ENCODE measurements at places on chromosomes 3 and 15.

DNA sequence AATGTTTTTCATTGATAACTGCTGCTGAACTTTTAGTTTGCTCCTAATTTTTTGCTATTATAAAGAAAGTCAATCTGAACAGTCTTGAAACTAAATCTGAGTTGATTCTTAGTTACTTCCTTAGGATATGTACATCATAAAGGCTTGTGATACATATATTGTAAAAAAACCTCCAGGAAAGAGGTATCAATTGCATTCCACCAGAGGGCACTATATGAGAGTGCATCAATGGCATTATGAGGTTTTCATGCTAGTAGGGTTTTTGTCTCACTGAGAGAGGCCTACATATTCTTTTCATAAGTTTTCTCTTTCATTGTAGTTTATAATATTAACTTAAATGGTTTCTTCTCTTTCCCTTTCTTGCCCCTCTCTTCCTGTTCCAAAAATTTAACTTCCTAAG lies 46.9 kb downstream of the PIK3R4 start:
- DNase-seq, result no peak

DNA sequence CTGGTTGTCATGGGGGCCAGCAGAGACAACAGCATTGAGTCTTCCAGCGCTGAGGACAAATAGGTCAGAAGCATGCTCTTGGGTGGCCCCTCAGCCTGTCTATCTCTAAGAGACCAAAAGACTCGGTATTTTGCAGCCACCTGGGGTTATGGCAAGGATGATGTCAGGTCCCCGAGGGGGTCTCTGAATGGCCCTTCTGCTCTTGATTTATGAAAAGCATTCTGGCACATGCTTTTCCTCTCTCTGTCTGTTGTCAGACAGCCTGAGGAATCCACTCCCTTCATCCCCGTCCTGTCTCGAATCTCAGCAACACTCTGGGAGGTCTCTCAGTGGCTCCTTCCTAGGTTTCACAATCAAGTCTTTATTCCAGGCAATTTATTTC lies 156.6 kb upstream of the RGMA start:
- DNase-seq, result no peak

GRCh38 chr3:5231074-5231473 lies 43.6 kb downstream of the EDEM1 start:
- no peak for DNase-seq

DNA sequence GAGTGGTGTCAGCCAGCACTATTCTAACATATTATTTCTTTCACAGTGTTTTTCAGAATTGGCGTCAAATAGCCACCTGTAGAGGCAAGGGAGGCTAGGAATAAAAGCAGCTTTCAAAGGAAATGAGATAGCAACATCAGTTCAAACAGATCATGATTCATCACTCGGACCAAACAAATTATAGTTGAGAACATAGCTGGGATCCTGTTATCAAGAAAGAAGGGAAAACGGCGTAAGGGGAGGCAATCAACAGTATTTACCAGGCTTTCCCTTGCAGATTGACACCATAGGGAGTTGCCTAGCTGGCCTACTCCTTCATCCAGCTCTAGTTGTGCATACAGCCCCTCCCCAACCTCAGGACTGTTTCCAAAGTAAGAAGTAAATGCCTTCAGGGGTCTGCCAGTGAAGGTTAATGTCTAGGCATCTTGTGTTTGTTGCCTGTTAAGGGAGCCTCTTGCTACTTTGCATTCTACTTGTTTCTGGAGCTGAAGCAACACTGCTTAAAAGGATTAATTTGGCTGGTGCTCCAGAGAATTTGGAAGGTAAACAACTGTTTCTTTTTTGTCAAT lies 286.5 kb downstream of the NSUN3 start:
- no peak for DNase-seq

- no peak for DNase-seq
Observed at GRCh38 chr3:49081429-49081828, 12.4 kb downstream of the QRICH1 start.

DNA sequence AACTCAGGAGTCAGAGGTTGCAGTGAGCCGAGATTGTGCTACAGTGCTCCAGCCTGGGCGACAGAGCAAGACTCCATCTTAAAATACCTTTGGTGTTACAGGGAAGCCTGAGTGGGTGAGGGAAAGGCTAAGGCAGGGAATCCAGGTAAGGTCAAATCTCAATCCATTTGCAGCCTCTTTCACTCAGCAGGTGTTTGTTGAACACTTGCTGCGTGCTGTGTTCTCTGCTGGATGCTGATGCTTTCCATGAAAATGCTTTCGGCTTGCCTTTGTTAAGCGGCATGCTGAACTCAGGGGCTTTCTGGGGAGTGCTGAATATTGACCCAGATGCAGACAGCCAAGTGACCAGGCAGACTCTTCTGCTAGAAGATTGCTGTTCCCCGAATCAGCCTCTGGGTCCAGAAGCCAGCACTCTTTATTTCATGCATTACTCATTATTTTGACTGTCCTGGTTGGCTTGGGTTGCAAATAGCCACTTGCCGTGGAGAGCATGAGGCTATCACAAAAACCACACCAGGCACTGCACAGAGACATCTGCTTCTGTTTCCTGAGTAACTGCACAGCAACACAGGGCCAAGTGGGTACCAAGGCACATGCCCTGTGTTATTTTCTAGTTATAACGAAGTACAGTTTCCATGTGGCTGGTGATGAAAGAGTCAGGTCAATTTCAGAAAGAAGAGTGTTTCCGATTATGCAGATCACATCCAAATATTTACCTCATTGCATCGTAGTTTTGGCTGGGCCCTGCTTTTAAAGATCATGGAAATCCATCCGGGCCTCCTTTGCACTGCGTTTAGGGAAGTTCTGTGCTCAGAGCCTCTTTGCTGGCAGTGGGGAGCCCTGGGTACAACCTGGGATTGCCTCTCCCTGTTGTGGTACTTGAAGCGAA lies 88.6 kb downstream of the THSD4 start:
- DNase-seq, result no peak

GRCh38 chr3:41223078-41223477 lies 23.8 kb downstream of the CTNNB1 start:
- no peak for DNase-seq

GRCh38 chr15:86061581-86061980 lies 18.1 kb upstream of the AGBL1 start:
- DNase-seq, result no peak

GRCh38 chr3:143332026-143332425 lies 212.5 kb downstream of the CHST2 start:
- no peak for DNase-seq

DNA sequence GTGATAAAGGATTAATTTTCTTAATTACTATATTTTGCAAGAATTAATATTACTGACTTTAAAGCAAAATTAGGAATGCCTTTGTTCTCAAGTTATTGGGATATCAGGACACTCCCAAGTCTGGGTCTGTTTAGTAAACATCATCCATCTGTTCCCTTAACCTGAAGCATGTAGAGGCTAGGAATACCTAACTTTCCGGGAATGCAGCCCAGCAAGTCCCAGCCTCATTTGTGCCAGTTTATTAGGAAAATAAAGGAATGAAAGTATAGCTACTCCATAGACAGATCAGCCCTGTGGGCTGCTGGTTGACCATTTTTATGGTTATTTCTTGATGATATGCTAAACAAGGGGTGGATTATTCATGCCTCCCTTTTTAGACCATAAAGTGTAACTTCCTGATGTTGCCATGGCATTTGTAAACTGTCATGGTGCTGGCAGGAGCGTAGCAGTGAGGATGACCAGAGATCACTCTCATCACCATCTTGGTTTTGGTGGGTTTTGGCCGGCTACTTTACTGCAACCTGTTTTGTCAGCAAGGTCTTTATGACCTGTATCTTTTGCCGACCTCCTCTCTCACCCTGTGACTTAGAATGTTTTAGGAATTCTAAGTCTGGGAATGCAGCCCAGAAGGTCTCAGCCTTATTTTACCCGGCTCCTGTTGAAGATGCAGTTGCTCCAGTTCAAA lies 540.2 kb downstream of the NAALADL2 start:
- no peak for DNase-seq

DNA sequence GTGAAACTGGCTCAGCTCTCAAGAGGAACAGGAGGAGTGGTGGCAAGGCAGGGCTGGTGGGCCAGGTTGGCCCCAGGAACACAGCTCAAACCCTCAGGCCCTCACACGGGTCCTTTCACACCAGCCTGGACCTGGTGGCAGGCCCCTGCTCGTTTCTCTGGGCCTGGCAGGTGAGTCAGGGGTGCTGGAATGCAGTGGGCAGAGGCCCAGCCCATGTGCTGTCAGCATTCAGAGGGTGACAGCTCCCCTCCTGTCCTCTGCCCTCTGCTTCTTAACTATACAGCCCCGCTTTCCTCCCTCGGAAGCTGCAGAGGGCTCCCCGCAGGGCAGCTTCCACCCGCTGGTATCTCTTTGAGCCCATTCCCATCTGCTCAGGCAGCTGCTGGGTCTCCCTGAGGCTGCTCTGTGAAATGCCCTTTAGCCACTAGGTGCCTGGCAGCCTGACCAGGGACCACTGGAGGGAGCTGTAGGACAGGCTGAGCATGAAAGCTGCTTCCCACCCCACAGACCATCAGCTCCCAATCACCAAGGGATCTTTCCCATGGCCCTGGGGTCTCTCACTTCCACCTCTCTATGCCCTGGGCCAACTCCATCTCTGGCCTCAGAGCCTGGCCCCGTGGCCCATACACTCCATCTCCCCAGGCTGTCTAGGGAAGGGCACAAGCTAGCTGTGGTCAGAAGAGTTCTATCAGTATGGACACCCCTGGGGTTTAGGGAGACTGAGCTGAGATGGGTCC lies 24.8 kb downstream of the SHF start:
- DNase-seq, result peak; percentile 70

GRCh38 chr3:49177073-49177472 lies 5.7 kb downstream of the KLHDC8B start:
- no peak for DNase-seq

DNA sequence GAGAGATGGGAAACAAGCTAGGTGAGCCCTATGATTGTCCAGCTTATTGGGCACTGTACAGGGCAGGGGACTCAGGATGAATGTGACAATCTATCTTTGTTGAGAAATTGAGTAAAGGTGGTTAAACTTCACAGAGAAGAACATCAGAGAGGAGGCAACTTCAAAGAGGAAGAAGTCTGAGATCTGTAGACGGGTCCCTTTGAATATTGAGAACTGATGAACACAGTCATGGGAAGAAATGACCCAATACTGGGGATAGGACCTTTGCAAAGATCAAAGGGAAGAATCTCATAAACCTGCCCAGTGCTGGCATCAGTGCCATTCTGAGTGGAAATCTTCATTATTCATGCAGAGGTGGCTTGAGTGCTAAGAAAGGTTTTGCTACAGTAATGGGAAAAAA lies 569.7 kb upstream of the KCNMB2 start:
- no peak for DNase-seq

DNA sequence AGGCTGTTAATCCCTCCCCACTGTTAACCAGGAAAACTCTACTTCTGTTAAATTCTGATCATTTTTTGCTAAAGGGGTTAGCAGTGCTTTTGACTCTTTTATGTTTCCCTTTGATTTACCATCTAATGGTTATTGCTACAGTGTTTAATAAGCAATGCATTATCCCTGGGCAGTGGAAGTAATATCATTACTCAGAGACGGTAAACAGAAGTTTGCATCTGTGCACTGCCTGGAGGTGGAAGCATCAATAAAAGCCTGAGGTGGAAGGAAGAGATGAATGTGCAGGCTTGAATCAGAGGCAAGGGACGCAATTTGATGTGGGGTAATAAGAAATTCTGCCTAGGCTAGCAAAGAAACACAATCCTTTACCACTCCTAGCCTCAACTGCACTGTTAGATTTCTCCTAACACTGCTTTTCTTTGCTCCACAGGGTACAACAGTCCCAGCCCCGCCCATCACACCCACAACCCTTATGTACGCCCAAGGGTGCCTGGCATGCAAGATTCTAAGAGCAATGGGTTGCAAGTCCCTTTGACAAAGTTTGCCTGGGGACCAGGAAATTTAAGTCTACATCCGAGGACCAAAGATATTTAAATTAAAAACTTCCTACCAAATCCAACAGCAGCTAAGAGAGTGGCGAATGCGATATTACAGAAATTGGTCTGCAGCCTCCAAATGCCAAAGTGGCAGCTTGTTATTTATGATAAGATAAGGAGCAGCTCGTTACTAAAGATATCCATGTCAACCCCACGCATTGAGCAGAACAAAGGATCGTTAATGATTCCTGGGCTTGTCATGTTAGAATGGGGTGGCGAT lies 261.4 kb downstream of the FHIT start:
- DNase-seq, result no peak

GRCh38 chr3:59107856-59108815 lies 58.3 kb upstream of the CFAP20DC start:
- DNase-seq, result no peak

DNA sequence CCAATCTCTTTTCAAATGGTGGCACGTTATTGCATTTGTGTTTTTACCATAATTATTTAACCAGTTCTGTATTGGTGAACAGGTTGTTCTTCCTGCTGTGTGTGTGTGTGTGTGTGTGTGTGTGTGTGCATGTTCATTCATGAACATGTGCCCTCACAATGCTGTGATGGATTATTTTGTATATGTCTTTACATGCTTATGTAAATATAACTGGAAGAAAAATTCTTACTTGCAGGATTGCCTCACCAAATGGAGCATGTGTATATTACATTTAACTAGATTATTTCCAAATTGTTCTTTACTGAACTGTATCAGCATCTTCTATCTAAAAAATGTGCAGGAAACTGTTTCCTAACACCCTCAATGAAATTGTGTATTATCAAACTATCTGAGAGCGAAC lies 175.2 kb upstream of the ZPLD1 start:
- DNase-seq, result no peak

DNA sequence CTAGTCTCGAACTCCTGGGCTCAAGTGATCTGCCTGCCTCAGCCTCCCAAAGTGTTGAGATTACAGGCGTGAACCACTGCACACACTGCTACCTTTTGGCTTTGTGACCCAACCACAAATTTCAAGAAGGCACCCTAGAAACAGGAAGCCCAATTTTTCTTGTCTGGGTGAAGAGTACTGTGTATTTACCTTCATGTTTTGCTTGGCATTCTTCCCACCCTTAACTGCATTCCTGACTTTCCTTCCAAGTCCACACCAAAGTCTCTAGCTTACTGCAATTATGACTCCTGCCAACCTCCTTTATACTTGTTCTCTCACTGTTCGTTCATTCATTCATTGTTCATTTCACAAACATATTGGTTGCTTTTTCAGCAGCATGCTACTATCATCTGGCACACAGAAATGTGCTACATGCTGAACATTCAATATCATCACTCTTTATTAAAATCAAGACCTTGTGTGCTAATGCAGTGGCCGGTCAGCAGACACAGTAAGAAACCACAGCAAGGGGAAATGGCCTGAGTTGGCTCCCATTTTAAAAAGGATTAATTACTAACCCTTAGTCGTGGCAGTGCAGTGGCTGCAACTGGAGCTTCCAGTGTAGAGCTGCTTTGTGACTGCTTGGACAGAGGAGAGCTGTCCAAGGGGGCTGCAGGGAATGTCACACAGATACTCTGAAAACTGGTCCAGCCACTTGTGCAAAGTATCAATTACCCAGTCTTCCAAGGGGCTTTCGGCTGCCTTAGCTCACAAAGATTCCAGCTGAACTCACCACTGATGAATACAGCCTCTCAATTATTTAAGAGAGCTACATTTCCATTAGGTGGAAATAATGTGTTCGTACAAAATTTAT lies 94.0 kb downstream of the ETFA start:
- DNase-seq, result no peak

GRCh38 chr15:42457445-42458442 lies 33.2 kb downstream of the ZNF106 start:
- DNase-seq, result peak; percentile 34

GRCh38 chr3:191424881-191425280 lies 36.1 kb upstream of the PYDC2 start:
- DNase-seq, result no peak

All from nucleus accumbens (tissue), 56 donors.